ENCODE measurements at places on chromosomes 13 and 19.

- DNase-seq: peak; percentile 60
Observed at GRCh38 chr13:41554626-41555386, 97.5 kb downstream of the RGCC start.

- DNase-seq: no peak
Observed at GRCh38 chr13:102935896-102936321, 90.1 kb downstream of the ERCC5 start.

- no peak for DNase-seq
Observed at GRCh38 chr13:112910016-112910415, 59.0 kb upstream of the MCF2L start.

DNA sequence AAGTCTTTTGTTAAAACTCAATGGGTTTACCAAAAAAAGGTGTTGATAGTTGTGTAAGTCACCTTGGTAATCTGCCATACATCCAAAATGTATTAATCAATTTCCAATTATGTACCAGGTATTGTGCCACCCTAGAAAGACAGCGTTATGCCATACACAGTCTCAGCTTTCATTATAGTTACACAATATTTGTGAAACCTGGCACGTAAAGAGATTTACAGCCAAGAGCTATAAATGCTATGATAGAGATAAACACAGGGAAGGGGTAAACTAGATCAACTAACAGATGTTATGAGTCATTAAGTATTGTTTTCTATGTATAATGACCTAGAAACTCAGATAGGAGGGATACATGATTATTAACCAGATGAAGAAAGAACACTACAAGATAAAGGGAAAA lies 725.6 kb upstream of the SLITRK5 start:
- no peak for DNase-seq

- no peak for DNase-seq
Observed at GRCh38 chr19:34314437-34315313, 50.3 kb upstream of the GPI start.

DNA sequence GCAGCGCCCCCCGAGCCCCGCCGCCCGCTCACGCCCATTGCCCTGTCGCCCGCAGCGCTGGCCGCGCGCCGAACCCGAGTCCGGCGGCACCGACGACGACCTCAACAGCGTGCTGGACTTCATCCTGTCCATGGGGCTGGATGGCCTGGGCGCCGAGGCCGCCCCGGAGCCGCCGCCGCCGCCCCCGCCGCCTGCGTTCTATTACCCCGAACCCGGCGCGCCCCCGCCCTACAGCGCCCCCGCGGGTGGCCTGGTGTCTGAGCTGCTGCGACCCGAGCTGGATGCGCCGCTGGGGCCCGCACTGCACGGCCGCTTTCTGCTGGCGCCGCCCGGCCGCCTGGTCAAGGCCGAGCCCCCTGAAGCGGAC lies 518 bp downstream of the KLF2 start:
- no peak for DNase-seq

DNA sequence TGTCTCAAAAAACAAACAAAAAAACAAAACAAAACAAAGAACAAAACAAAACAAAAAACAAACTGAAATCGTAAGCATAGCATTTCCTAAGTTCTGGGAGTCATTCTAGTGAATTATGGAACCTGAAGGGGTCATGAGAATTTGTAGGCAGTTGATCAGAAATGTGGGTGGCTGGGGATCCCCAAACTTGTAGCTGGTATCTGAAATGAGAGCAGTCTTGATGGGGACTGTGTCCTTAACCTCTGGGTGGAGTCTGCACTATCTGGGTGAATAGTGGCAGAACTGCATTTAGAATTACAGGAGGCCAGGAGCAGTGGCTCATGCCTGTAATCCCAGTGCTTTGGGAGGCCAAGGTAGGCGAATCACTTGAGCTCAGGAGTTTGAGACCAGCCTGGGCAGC lies 6.1 kb downstream of the CLEC4G start:
- DNase-seq: no peak

Measured in GM12891 (cell line).